ENCODE measurements at places on chromosomes 3 and 15. TPM values are rescaled to one million over a fixed set of nuclear protein-coding genes. Genes with fewer than 3 reads are reported as not detected.

The NOX5 gene
- 0.36 TPM for total RNA-seq

DNA sequence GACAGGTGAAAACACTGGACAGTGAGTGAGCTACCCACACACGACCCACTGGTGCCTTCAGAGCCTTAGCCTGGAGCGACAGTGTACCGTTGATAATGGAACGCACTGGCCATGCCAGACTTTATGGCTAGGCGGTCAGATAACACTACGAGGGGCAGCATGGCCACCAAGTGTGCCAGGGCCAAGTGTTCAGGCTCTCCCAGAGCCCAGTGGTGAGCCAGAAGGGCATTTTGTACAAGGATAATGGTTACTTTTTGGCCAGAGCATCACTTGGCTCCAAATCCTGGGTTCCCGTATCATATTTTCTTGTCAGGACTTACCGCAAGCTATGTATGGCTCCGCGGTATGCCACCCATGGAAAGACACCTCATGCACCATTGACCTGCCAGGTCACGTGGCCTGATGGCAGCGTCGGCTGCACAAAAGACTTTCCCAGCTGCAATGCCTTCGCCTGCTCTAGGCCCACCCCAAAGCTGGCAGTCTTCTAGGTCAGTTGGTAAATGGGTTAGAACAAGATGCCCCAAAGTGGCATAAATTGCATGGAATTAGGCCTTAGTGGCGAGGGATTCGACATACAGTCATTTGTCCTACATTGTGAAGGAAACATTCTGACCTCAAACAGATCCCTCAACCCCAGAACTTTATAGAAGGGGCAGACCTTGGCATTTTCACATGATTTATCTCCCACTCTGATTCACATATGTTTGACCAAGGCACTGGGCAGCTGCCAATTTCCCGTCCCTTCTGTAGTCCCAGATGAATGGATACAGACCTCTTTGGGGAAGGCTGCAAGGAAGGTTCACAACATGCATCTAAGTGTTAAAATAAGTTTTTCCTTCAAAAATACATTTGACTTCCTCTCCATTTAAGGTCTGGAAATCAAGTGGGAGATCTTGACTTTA is 12.2 kb upstream of the SLC28A1 start:
- H3K27me3 ChIP-seq, result no peaks in the 10 kb centered on the region
- no peaks in the 10 kb centered on the region for H3K36me3 ChIP-seq
- DNase-seq, result no peak
- H3K27ac ChIP-seq, result no peak overlapping the region
- H3K4me3 ChIP-seq, result no peak overlapping the region
- H3K4me1 ChIP-seq, result no peaks in the 10 kb centered on the region

- no peak overlapping the region for H3K4me3 ChIP-seq
- no peaks in the 10 kb centered on the region for H3K36me3 ChIP-seq
- H3K27ac ChIP-seq, result no peak overlapping the region
- H3K27me3 ChIP-seq, result no peaks in the 10 kb centered on the region
- peaks cover 6% of the 10 kb centered on the region for H3K4me1 ChIP-seq
- DNase-seq, result no peak
Observed at GRCh38 chr15:99279290-99279689, 28.0 kb downstream of the LRRC28 start.

DNA sequence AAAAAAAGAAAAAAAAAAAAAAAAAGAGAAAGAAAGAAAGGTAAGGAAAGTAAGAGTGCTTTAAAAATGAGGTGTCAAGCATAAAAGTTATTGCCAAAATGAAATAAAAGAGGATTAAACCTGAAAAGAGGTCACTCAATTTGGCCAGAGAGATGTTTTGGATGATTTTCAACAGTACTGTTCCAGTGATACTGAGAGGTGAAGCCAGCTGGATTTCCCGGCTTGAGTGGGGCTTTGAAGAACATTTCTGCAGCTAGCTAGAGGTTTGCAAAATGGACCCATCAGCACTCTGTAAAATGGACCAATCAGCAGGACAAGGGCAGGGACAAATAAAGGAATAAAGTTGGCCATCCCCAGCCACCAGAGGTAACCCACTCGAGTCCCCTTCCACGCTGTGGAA is 128.5 kb downstream of the LSAMP start:
- no peaks in the 10 kb centered on the region for H3K4me1 ChIP-seq
- DNase-seq, result no peak
- no peaks in the 10 kb centered on the region for H3K27me3 ChIP-seq

- no peak for DNase-seq
- no peak overlapping the region for H3K27ac ChIP-seq
- peaks cover 26% of the 10 kb centered on the region for H3K27me3 ChIP-seq
Observed at GRCh38 chr15:42024303-42024702, 3.5 kb upstream of the PLA2G4E start.

DNA sequence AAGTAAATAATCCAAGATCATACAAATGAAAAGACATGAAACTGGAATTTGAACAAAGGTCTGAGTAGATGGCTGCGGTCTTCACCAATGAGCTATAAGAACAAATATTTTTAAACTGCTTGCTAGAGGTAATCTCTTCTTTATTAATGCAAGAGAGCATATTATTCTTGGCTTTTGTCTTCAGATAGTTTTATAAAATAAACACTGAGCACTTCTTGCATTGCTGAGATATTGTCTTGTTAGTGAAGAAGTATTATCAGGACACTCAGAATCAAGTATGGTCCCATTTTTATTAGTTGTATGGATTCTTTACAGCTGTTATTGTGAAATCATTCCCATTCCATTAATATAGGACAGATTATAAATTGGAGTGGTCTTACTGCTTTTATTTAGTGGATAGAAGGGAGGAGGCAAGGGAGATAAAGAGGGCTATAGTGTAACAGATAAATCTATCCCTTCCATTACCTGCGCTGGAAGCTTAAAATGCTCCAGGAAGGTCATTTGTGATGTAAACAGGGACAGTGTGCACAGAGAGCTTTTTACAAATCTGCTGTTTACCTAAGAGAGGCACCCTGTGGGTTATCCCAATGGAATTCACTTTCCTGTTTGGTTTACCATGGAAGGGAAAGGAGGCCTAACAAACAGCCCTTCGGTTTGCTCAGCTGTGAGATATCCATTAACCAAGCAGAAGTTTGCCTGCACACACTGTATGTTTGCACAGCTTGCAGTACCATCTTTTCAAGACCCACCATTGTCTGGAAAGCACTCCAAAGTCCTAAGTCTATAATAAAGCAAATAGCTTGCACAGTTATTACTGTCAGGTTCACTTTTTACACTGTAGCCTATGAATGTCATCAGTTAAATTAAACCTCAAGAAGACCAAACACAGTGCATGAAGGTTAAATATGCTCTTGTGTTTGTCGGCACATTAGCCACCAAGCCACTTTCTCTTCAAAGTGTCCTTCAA is 347.7 kb upstream of the TGFBR2 start:
- H3K36me3 ChIP-seq, result no peaks in the 10 kb centered on the region
- no peak overlapping the region for H3K27ac ChIP-seq
- H3K27me3 ChIP-seq, result no peaks in the 10 kb centered on the region
- no peak for DNase-seq

GRCh38 chr3:184282941-184283340 is 7.1 kb downstream of the ECE2 start:
- no peaks in the 10 kb centered on the region for H3K4me1 ChIP-seq
- no peaks in the 10 kb centered on the region for H3K36me3 ChIP-seq
- H3K27ac ChIP-seq, result no peak overlapping the region
- DNase-seq, result peak; percentile 35
- peaks cover 20% of the 10 kb centered on the region for H3K27me3 ChIP-seq

- H3K4me1 ChIP-seq, result peaks cover 7% of the 10 kb centered on the region
- H3K36me3 ChIP-seq, result no peaks in the 10 kb centered on the region
- H3K4me3 ChIP-seq, result no peak overlapping the region
- H3K27me3 ChIP-seq, result no peaks in the 10 kb centered on the region
- peak; percentile 18 for DNase-seq
Observed at GRCh38 chr3:13524979-13525669, 23.8 kb upstream of the FBLN2 start.

DNA sequence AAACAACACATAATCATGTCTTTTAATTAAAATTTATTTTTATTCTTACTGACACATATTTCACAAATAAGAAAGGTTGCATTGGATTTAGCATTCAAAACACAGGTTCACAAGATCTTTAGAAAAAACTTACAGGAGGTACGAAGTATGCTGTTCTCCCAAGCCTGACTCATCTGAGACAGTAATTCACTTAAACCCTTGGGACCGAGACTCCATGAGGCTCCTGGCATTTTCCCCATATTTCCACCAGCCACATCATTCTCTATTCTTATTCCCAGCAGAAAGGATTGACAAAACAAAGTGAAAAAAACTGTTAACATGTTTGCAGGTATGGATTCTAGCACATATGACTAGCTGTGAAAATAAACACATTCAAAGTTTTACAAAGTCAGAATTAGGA is 52.6 kb downstream of the CNTN3 start:
- no peak for DNase-seq
- no peaks in the 10 kb centered on the region for H3K36me3 ChIP-seq
- no peaks in the 10 kb centered on the region for H3K4me1 ChIP-seq
- H3K4me3 ChIP-seq, result no peak overlapping the region
- no peak overlapping the region for H3K27ac ChIP-seq

Measured in osteoblast (primary cell).